ENCODE measurements at places on chromosomes 1 and 21.

DNA sequence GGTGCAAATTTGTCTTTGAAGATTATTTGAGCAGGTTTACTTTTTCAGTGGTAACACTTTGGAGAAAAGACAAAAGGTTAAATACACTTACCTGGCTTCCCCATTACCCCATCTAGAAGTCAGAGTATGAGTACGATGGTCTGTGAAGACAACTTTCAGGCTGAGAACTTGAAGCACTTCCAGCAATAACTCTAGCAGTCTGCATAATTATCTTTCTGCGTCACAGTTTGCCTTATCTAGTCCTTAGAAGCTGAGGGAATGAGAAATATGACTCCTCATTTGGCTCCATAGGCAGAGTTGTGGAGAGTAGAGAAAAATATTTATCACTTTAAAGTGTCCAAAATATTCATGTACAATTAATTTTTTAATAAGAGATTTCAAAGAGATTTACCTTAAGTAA is 323.4 kb upstream of the CAMK1G start:
- DNase-seq, result no peak

DNA sequence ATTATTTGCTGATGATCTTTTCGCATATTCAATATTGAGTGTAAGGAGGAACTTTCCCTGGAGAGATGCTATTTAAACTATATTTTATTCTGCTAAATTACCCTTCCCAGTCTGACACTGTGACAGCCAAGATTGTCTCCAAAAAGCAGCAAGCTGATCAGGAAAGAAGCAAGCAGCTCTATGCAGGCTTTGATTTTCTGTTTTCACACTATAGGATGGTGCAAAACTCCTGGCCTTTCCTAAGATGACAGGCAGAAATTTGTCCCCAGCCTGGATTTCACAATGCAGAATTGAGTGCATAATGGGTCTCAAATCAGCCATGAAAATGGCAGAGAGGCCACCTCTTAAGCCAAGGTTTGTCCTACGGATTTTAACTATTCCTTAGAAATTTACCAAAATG is 1.1 kb downstream of the SGIP1 start:
- no peak for DNase-seq

DNA sequence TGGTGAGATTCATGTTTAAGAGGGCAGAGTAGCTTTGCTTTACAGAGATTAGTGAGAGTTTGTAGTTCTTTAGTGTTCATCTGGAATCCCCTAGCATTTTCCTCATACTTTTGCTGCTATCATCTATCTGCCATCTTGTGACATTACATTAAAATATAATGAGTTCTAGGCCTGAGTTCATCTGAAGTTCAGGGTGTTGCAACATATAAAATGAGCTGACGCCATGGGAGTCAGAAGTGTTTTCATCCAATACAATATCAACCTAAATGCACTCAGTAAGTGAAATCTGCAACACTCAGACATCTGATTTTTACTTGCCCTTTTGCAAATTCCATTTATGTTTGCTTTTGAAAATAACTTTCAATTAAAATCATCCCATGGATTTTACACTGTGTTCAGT is 153.8 kb downstream of the NTNG1 start:
- DNase-seq, result no peak

DNA sequence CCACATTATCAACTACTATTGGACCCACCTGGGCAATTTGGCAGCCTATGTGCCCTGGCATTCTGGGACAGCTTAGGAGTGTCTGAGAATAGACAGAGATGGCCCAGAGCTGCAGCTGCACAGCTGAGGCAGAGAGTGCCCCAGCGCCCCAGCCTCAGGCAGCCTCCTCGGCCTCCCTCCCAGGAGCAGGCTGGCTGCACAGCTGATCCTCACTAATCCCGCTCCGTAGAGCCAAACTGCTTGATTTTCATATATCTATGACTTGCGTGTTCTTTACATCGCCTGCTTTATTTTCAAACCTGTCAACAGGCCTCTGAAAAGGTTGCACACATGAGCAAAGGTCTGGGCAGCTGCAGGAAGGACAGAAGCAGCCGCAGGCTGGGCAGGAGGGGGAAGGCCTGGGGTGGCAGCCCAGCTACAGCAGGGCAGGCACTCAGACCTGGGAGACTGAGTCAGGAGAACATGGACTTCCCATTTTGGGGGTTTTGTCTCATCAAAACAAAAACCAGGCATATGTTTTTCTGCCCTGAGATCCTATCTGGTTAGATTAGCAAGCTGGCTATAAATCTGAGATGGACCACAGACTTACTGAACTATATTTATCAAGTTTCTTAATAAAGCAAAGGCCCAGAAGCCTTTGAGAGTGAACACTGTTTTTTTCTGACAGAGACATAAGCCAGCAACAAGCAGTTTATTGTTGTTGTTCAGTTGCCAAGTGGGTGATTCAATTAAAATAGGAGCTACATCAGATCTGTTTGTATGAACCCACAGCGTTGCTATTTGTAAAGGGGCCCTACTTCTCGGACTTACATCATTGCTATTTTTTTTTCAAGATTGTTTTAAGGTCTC is 301.8 kb upstream of the DUSP10 start:
- no peak for DNase-seq

DNA sequence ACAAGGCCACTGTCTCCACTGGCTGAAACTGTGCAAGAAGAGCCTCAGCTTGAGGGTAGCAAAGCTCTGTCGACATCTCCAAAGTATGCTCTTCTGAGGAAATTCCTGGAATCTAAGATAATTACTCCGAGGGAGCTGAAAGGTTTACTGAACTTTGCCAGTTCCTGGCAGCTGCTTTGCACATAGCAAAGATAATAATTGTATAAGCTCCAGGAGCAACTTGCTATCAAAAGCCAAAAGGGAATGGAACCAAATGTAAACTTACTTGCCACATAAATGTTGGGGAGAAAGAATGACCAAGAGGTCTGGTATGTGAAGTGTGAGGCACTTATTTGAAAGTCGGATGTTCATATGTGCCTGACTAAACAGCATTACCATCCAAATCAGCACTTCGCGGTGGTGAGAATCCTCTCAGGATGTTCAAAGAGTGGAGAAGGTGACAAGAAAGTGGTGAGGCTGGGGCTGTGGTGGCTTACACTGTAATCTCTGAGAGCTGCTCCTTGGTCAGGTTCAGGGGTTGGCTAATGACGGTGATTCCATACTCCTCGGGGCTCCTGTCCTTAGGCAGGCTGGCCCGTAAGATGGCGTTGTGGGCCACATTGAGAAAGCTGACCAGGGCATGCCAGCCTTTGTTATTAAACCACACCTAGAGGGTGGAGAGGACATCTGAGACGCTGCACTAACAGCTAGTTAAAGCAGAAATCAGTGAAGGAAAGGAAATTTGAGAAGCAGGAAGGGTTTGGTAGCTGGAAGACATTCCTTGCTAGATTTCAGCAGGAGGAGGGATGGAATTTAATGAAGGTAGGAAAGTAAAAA is 100.0 kb downstream of the ABCA4 start:
- peak; percentile 24 for DNase-seq

DNA sequence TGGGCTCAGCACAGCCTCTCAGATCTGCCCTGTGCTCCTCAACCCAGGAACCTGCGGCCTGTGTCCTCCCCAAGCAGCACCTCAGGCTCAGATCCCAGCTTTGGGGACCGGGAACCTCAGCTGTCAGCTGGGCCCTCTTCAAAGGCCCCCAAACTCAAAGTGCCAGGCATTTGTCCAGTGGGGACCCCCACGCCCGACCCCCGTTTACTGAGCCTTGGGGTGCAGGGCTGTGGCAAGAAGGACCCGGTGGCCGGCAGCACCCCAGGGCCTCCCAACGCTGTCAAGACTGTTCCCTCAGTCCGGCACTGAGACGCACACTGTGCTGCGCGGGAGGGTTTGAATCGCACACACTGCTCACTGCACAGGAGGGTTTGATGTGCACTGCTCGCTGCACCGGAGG is 35.0 kb downstream of the MORN1 start:
- DNase-seq, result no peak

Measured in NCI-H2029 treated with DMSO at 0.1 percent for 48 hours (cell line).